ENCODE measurements at places on chromosomes 13 and 19. TPM values are rescaled to one million over a fixed set of nuclear protein-coding genes. Genes with fewer than 3 reads are reported as not detected.

POSTN gene
- total RNA-seq, result 165 TPM

TMEM145 gene
- not detected for total RNA-seq

ZNF418 gene
- total RNA-seq, result 12.5 TPM

KCNC3 gene
- not detected for total RNA-seq

CAPN12 gene
- total RNA-seq, result 33.3 TPM

PRR22 gene
- 7.8 TPM for total RNA-seq

GPC6 gene
- total RNA-seq, result 1.2 TPM

LRRC8E gene
- 0.58 TPM for total RNA-seq

PSG7 gene
- not detected for total RNA-seq

CEACAM21 gene
- total RNA-seq, result not detected

ZNF865 gene
- total RNA-seq, result 12.5 TPM

DNA sequence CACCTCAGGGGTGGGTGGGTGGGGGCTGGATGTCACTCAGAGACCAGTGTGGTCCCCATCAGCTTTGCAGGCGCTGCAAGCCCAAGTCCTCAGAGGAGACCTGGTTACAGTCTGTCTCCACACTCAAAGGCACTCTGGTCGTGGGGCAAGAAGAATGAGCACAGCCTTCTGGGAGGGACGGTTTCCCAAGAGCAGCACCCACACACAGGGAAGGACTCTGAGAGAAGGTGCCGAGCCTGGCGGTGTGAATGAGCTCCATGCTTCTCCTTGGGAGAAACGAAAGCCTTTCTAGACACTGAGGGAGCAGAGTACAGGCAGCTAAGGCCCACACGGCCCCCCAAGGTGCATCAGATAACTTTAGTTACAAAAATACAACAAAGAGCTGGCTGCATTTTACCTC lies 473.6 kb downstream of the FOXO1 start:
- no peak for DNase-seq

GRCh38 chr19:8609279-8610040 lies 1.1 kb downstream of the ADAMTS10 start:
- DNase-seq, result peak; percentile 83

DNA sequence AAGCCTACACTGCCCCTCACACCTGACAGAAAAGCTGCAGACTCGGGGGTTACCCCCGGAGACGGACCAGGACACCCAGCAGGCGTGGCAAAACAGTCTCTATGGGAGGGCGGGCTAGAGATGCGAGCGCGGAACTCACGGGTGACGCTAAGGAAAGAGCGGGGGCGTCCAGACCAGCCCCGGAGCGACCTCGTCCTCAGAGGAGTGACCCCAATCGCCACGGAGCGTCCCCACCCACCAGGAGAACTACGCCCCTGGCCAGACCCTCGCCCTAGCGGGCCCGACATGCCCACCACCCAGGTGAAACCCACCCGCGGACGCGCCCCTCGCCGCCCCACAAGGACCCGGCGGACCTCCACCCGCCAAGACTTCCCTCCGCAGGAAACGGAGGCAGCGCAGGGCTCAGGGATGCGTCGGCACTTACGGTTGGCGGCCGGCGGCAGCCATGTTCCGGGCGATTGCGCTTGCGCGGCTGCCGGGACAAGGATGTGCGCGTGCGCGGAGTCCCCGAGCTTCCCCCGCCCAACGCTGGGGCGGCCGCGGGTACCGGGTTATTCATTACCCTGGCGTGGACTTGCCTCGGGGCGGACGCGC lies at the start of gene ZNF329:
ZNF329 (minus strand) TSS at position 462 of the 594 bp plus-strand sequence. CDS start 21,286 bp downstream, outside the sequence.
- DNase-seq, result peak; percentile 97

DNA sequence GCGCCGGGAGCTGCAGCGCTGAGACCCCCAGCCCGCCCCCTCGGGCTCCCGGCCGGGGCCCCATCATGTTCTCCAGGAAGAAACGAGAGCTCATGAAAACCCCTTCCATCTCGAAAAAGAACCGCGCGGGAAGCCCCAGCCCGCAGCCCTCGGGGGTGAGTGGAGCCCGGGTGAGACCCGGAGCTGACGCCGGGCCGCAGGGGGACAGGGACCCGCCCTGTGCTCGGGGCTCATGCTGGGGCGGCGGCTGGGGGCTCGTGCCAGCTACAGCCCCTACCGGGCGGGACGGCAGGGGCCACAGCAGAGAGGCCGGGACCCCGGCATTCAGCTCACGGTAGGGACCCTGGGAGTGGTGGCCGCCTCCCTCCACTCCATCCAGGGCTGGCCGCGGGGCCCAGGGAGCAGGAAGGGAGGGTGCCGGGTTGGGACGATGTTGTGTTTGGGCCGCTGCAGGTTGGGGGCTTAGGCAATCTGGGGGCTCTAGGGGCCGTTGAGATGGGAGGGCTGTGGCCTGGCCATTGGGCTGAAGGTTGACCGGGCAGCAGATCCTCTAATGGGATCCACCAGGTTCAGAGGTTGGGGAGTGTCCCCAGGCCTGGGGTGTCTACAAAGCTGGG lies 482 bp downstream of the ARHGAP45 start:
- no peak for DNase-seq

DNA sequence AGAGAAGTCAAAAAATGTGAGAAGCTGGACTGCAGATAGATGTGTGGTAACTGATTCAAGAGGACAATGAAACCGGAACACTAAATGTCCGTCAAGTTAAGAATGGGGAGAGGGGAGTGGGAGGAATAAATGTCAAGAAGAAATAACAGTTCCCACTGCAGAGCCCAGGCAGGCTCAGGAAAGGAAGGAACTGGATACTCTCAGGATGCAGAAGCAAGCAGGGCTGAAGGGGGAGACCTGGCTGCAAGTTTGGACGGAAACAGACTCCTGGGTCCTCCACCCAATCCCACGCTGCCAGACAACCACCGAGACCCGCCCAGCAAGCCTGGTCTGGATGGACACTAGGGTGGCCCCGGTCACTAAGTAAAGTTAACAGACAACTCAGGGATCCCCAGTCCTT lies 18.1 kb downstream of the TUBGCP3 start:
- DNase-seq, result no peak

- DNase-seq, result peak; percentile 84
These were observed 2.4 kb downstream of the TIMM13 start for GRCh38 chr19:2424686-2425621.

- no peak for DNase-seq
These were observed 27.4 kb downstream of the FPR3 start for GRCh38 chr19:51822325-51822724.

- DNase-seq, result no peak
These were observed 676.2 kb downstream of the GPC5 start for GRCh38 chr13:92074658-92075057.

DNA sequence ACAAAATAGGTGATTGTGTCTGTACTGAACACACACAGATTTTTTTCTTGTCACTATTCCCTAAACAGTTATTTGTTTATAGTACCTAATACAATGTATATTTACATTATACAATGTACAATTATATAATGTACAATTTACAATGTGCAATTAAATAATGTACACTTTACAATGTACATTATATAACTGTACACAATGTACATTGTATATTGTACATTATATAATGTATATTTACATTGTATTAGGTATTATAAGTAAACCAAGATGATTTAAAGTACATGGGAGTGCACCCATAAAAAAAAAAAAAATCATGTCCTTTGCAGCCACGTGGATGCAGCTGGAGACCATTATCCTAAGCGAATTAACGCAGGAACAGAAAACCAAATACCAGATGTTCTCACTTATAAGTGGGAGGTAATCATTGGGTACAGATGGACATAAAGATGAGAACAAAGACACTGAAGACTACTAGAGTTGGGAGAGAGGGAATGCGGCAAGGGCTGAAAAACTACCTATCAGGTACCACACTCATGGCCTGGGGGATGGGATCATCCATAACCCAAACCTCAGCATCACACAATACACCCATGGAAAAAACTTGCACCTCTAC lies 68.1 kb downstream of the ABCC4 start:
- no peak for DNase-seq

DNA sequence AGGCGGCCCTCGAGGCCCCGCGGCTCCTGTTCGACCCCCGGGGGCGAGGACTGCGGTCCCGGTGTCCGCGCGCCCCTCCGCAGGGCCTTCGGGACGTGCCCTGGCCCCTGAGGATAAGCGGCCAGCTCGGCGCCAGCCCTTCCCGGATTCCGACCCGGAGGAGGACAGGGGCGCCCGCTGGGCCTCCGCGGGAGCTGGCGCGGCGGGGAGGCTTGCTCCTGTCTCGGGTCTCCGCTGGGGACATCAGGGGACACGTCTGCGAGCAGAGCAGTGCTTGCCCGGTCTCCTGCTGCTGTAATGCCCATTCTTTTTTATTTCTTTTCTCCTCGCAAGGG lies 829 bp downstream of the B3GLCT start:
- peak; percentile 83 for DNase-seq

DNA sequence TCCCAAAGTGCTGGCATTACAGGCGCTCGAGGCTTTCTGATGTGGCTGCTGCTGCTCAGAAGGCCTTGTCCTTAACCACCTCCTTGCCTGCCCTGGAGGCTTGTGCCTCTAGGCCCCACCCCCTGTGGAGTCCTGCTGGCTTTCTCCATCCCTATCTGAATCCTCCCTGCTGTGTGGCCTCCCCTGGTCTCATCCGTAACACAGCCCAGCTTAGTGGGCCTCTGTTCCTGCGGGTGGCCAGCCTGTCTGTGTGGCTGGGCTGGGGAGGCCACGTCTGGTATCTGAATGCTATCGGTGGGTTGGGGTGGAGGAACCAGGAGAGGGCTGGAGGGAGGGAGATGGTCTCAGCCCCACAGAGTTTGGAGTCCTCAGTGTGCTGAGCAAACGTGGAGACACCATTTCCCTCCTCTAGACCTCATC lies 4.7 kb downstream of the RPL28 start:
- no peak for DNase-seq

DNA sequence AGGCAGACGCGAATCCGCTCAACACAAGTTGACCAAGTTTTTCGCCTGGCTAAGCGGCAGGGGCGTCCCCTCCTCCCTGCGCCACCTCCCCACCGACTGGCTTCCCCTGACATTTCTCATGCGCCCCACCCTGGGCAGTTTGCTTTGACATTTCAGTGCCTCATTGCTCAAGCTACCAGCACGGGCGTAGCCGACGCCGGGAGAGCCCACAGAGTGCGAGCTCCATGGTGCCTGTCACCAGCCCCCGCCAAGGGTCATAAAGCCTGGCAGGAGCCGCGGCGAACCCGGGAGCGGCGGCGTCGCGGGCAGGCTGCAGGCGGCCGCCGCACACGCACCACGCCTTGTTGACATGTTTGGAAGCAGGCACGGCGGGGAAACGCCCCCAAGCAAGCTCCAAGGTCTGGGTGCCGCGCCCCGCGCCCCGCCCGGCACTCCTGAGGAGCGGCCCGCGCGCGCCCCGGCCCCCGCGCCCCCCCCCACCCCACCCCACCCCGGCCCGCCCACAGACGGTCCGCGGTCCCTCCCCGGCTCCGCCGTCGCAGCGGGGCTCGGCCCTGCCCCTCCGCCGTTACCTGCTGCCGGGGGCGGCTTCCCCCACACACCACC lies 601 bp downstream of the FBXL3 start:
- DNase-seq, result peak; percentile 95

- DNase-seq, result no peak
These were observed 64.9 kb upstream of the HTR2A start for GRCh38 chr13:46961719-46962118.

- peak; percentile 72 for DNase-seq
These were observed 18.9 kb downstream of the PAK4 start for GRCh38 chr19:39144290-39145071.

DNA sequence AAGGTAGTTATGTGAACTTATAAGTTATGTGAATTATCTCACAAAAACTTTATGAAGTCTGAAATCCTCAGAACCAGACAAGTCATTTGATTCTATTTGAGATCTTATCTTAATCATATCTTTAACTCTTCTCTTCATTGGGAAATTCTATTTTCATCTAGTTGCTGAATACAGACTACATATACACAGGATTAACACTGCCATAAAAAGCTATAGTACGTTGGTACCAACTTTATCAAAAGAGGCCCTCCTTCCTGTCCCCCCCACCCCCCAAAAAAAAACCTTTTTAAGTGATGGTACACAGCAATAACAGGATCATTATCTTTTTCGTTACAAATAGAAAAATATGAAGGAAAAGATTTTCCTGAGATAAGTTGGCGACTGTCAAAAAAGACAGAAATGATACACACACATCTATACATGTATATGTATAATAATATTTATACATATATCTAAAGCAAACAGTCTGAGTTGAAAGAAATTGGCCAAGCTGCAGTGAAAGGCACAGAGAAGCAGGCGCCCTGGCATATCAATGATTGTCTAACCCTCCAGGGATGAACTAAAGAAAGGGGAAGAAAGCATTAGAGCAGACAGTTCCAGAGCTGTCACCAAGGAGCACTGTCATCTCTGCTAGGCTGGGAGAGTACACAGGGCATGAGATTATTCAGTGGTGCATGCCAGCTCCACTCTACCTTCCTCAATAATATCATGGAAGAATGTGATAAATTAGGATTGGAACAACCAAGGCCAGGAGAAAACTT lies 116.7 kb downstream of the KLF12 start:
- DNase-seq, result no peak

All from stomach (tissue), 19 donors.